ENCODE measurements at places on chromosomes 6 and 20. TPM values are rescaled to one million over a fixed set of nuclear protein-coding genes. Genes with fewer than 3 reads are reported as not detected.

GRCh38 chr20:9035126-9035525 is 33.8 kb upstream of the PLCB4 start:
- H3K4me3 ChIP-seq: no peak overlapping the region
- H3K27me3 ChIP-seq: no peaks in the 10 kb centered on the region
- no peak for DNase-seq

- no peak for DNase-seq
- H3K27me3 ChIP-seq: no peaks in the 10 kb centered on the region
- peaks cover 12% of the 10 kb centered on the region for H3K4me1 ChIP-seq
- H3K27ac ChIP-seq: no peak overlapping the region
- H3K4me3 ChIP-seq: no peak overlapping the region
- no peaks in the 10 kb centered on the region for H3K36me3 ChIP-seq
Observed at GRCh38 chr20:10315138-10315537, 96.5 kb downstream of the SNAP25 start.

DNA sequence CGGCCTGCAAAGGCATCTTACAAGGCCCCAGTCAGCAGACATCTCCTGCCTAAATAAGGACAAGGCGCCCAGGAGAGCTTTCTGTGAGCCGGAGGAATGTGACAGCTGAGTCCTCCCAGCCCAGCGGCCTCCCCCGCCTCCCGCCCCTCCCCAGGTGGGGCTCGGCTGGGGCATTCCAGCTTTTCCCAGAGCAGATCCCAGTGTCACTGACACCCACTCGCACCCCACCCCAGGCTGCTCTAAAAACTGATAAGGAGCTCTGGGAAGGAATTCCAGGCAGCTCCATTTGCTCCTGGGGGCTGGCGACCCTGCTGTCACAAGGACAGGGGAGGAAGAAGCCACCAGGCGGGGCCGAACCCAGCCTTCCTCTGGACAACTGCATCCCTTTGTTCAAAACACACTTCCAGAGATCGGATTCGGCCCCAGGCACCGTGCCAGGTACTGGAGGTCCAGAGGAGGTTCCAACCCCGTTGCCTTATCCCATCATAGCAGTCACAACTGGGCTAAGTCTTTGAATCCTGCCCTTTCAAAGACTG is 49.7 kb downstream of the JPH2 start:
- no peak for DNase-seq
- no peaks in the 10 kb centered on the region for H3K27me3 ChIP-seq
- H3K4me3 ChIP-seq: no peak overlapping the region
- H3K4me1 ChIP-seq: no peaks in the 10 kb centered on the region
- no peak overlapping the region for H3K27ac ChIP-seq

GRCh38 chr6:170294813-170295509 is 4.1 kb upstream of the DLL1 start:
- H3K36me3 ChIP-seq: no peaks in the 10 kb centered on the region
- no peak overlapping the region for H3K27ac ChIP-seq
- no peak overlapping the region for H3K4me3 ChIP-seq
- H3K27me3 ChIP-seq: no peaks in the 10 kb centered on the region
- no peak for DNase-seq
- H3K4me1 ChIP-seq: peaks cover 24% of the 10 kb centered on the region

HLA-DQA1 gene
- total RNA-seq: 216 TPM

TCP11 gene
- not detected for total RNA-seq
